ENCODE measurements at places on chromosomes 7 and 10. TPM values are rescaled to one million over a fixed set of nuclear protein-coding genes. Genes with fewer than 3 reads are reported as not detected.

The PRTFDC1 gene
- total RNA-seq = 2.4 TPM

The TUBB8 gene
- not detected for total RNA-seq

The FANK1 gene
- total RNA-seq = 0.44 TPM

The ADAMTS14 gene
- not detected for total RNA-seq

The CCAR1 gene
- 55.0 TPM for total RNA-seq

The CDNF gene
- 3.1 TPM for total RNA-seq

The HELLS gene
- 7.3 TPM for total RNA-seq

Measured in subcutaneous adipose tissue (tissue), 4 donors.